Fibroblast of villous mesenchyme (primary cell): ENCODE measurements at places on chromosomes 1 and 21.

DNA sequence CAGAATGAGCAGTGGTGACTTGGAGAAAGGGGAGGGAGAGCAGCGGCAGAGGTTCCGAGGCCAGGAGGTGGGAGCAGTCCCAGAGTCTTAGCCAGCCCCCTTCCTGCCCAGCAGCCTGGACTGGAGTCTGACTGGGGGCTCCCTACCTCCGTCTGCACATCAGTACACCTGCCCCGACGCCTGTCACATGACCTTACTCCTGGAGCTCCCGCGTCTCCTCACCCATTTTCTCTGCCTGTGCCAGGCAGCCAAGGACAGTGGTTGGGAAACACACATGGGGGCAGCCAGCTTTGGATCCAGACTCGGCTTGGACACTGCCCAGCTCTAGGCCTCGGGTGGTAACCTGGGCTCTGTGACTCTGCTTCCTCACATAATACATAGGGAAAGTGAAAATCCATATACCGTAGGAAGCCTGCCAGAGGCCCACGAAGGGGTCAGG is 16.9 kb downstream of the ACTRT2 start:
- DNase-seq = no peak

GRCh38 chr1:203069030-203069747 is 16.6 kb downstream of the MYOG start:
- DNase-seq = peak; percentile 24

DNA sequence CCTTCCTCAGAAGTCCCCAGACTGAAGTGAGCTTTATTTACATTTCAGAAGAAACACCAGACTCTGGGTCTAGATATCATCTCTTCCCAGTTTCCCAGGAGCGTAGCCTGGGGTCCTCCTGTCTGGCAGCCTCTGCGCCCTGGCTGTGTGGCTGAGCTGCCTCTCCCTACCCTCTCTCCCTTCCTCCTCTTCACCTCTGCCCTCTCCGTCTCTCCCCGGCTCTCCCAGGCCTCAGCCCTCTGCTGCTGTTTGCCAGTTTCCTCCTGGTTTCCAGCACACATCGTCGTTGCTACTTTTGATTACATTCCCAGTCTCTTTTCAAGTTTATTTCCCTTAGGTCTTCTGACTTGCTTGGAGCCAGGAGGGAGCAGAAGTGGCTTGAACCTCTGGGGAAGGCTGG is 91.1 kb upstream of the DISP3 start:
- DNase-seq = no peak

- DNase-seq = no peak
Observed at GRCh38 chr1:1618396-1619068, 3.2 kb downstream of the MIB2 start.

- no peak for DNase-seq
Observed at GRCh38 chr1:110471131-110471530, 20.2 kb downstream of the PROK1 start.

GRCh38 chr1:201790261-201790660 is 38.7 kb upstream of the IPO9 start:
- DNase-seq = peak; percentile 55

DNA sequence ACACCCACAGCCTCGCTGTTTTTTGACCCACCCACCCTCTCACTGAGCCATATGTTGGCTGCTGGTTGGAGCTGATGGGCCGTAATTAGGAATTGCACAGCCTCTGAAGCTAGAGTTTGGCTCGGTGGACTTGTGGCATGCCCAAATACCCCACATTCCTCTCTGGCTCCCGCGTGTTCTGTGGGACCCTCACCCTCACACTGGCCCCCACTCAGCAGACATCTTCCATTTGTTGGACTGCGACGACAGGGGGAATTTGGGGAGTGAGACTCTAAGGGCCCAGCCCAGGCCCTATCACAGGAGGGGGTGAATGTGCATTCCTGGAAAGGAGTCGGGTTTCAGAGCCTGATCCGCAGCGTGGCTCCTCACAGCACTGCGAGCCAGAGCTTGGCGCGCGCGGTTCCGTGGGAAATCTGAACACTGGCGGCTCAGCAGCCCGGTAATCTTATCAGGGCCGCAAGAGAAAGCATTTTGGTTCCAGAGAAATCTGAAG is 5.2 kb downstream of the RCSD1 start:
- peak; percentile 33 for DNase-seq

DNA sequence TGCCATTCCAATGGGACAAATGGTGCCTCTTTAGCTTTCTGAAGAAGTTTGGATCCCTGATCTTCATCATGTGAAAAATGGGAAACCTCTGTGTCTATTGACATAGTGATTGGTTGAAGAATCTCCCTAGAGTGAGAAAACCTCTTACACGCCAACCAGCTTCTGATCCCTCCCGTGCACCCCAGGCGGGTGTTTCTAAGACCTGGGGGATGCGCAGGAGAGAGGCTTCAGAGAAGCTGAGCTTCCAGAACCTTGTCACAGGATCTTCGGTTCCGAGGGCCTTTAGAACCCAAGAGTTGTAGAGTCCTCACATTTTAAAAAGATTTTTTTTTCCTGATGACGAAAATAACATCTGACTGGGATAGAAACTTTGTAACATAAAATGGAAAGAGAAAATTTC is 11.3 kb downstream of the PODN start:
- DNase-seq = no peak

DNA sequence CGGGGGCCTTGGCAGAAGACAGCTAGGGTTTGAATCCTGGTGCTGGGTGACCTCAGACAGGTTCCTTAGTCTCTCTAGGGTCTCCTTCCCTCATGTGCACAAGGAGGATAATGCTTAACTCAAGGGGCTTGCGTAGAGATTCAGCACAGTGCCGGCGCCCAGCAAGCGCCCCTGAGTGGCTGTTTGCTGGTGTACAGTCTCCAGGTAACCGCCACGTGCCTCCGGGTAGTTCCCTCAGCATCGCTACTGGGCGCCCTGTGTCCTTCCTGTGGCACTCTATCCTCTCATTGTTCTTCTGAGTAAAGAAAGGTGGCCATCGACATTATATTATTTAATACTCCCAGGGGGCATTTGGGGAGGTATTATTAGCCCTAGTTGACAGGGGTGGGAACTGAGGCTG is 80.9 kb downstream of the NENF start:
- DNase-seq = no peak

DNA sequence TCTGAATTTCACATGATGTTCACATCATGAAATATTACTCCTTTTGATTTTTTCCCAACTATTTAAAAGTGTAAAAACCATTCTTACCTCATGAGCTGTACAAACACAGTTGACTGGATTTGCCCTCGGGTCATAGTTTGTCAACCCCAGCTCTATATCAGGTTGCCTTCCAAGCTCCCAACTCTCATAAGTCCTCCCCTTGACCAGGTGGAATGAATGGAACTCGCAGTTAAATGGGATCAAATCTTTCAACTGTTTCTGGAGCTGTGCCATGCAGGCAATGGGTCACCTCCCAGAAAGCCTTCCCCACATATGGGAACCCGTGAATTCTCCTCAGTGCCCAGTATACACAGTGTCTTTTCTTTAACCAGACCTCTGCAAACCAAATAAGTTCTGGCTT is 169.8 kb upstream of the FOXD3 start:
- DNase-seq = no peak

GRCh38 chr1:178241057-178241456 is 147.2 kb downstream of the RASAL2 start:
- peak; percentile 71 for DNase-seq

- no peak for DNase-seq
Observed at GRCh38 chr1:35599411-35599810, 26.3 kb downstream of the TFAP2E start.

- DNase-seq = no peak
Observed at GRCh38 chr1:39335216-39335615, 130.7 kb downstream of the MACF1 start.

- no peak for DNase-seq
Observed at GRCh38 chr1:57858740-57859139, 434.9 kb upstream of the DAB1 start.

GRCh38 chr1:18866314-18866713 is 6.9 kb upstream of the TAS1R2 start:
- no peak for DNase-seq

GRCh38 chr1:3740042-3740441 is 12.2 kb upstream of the CCDC27 start:
- DNase-seq = no peak
